ENCODE measurements at places on chromosomes 6 and 20.
A peak's percentile ranks its signal among the peaks of the same experiment; 100 is the strongest.

GRCh38 chr20:48839154-48839917 is 11.5 kb upstream of the PREX1 start:
- DNase-seq, result no peak

- DNase-seq, result no peak
These were observed 33.1 kb upstream of the TNFRSF21 start for GRCh38 chr6:47342824-47343223.

- DNase-seq, result no peak
These were observed 92.6 kb upstream of the PRDM1 start for GRCh38 chr6:105993341-105994117.

- no peak for DNase-seq
These were observed 107.3 kb downstream of the DTD1 start for GRCh38 chr20:18695175-18695574.

- DNase-seq, result no peak
These were observed 210.4 kb downstream of the KCNQ5 start for GRCh38 chr6:72832271-72832670.

GRCh38 chr6:149246691-149247384 is 70.7 kb upstream of the TAB2 start:
- DNase-seq, result no peak

GRCh38 chr6:133969921-133970295 is 16.9 kb downstream of the TBPL1 start:
- DNase-seq, result no peak

DNA sequence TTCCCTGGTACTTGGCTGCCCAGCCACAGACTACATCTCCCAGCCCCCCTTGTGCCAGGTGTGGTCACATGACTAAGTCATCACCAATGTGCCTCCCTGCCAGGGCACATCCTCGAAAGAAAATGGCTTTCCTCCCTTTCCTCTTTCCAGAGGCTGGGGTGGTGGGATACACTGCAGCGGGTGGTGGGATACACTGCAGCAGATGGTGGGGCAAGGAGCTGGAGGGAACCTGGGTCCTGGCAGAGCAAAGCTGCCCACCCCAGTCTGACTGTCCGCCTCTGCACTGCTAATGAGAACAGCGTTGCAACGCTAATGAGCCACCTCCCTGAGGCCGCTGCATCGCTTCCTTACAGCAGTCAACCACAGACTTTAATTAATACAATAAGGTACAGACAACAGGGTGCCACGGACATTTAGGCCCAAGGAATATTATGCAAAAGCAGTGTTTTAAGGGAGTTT is 125.3 kb downstream of the PREX1 start:
- DNase-seq, result no peak

DNA sequence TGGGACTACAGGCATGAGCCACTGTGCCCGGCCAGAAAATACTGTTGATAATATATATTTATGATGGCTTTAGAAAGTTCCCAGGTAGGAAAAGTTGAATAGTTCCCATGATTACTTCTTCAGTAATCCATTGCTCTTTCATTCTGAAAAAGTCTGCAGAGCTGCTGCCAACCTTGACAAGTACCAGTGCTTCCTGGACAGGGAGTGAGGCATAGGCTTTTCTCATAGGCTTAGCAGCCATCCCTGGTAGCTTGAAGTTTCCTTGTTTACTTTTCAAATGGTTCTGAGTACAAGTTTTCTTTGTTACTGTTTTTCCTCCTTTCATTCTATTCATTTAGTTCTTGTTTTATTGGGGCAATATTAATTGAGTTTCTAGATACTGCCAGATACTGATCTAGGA is 7.8 kb downstream of the RWDD1 start:
- no peak for DNase-seq

GRCh38 chr20:61664556-61665320 is 400.9 kb downstream of the TAF4 start:
- DNase-seq, result no peak

GRCh38 chr6:5030596-5031136 is 26.8 kb upstream of the RPP40 start:
- peak; percentile 70 for DNase-seq

DNA sequence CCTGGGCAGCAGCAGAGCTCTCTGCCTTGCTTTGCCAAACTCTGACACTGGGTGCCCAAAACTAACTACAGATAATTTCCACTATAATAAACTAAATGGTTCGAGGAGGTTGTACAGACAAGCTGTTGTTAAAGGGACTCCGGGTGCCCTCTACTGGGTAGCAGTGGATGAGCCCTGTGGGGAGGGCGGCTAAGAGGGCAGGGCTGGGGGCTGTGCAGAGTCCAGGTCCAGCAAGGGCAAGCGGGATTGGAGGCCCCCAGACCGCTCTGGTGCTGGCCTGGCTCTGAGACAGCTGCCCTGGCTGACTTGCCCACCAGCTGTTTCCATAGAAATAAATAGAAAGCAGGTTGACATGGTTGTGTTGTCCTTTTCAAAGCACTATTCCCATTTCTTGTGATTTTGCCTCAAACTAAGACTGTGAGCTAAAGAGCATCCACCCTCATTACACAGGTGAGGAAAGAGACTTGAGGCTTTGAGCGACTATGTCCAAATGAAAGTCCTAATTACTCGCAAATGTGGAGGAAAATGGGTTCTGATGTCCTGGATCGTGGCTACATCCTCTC is 167.6 kb upstream of the CST7 start:
- no peak for DNase-seq

DNA sequence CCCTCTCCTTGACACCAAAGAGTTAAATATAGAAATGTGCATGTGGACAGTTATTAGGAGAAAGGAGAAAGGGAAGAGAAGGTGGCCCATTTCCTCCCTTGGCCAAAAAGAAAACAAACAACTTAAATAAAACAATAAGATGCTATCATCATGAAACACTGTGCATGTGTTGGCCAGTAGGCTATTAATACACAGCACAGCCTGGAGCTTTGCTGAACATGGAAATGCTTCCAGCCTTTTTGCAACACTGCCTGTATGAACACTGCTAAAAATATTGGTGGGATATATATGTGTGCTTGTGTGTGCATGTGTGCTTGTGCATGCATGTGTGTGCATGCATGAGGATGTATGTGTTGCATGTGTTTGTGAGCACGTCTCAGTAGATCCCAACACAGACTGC is 100.4 kb downstream of the LY86 start:
- DNase-seq, result no peak

DNA sequence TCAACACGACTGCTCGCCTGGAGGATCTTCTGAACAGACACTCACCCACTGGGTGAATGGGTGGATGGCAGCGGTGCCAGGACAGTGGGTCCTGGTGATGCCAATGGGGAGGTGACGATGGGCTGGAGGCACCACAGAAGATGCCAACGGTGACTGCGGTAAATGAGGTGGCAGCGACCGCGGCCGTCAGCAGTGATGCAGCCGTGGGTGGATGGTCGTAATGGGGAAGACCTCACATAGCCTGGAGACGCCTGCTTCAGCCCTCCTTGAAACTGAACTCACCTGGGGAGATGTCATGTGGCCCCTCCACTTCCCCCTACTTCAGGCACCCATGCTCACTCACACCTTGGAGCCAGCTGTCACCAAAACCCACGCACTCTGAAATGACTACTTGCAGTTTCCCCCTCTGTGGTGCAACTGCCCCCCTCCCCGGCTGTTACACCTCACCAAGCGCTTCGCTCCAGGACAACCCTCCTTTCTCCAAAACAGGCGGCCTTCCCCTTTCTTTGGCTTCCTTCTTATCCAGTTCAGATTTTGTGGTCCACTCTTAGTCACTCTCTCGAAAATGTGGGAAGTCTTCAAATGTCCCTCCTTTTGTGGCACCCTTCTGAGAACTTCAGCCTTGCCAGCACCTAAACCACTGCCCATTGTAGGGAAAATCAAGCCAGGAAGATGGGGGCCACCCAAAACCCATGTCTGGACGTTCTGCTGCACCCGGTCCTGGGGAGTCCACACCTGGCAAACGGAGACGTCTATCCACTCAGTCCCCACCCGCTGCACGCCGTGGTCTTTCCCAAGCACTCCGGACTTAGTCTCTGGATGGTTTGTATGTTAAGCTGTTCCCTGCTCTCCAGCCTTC is 10.4 kb upstream of the ABHD16B start:
- DNase-seq, result no peak

- DNase-seq, result no peak
These were observed 3.4 kb downstream of the CALHM4 start for GRCh38 chr6:116556814-116557415.

GRCh38 chr6:83221889-83222479 is 28.8 kb downstream of the RWDD2A start:
- DNase-seq, result no peak

- no peak for DNase-seq
These were observed 9.2 kb downstream of the TMC2 start for GRCh38 chr20:2545594-2545993.

- peak; percentile 40 for DNase-seq
These were observed at the start of gene IL20RA for GRCh38 chr6:137044366-137045221. IL20RA (minus strand) TSS chr6:137044965; CDS start chr6:137044728, 237 bp downstream.

DNA sequence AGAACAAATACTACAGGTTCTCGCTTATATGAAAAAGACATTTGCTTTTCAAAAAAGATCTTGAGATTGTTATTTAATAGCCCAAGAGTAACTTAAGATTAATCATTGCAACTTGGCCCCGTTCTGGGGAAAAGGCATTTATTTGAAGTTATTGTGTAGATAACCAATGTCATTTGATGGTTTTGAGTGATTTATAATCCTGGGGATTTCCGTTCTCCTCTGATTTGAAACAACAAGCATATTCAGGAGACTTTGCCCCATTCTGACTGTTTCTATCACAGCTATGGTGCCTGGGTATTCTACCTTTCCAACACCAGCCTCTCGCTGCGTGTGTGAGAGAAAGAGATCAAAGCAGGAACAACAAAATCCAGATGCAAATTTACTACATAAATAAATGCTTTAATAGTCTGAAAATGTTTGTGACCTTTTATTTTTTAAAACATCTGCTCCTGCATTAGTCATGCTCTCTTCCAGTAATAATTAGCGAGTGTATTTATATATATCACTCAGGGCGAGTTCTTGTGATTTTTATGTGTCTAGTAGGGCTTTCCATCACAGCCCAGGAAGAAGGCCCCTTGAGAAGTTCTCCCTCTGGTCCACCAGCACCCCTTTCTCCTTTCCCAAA is 197.9 kb upstream of the FOXQ1 start:
- DNase-seq, result no peak

- DNase-seq, result no peak
These were observed 410.7 kb upstream of the RUNX2 start for GRCh38 chr6:44917430-44917829.

GRCh38 chr6:150087336-150087735 is 18.4 kb upstream of the ULBP3 start:
- DNase-seq, result no peak

GRCh38 chr6:30802731-30803130 is 58.4 kb upstream of the IER3 start:
- no peak for DNase-seq

DNA sequence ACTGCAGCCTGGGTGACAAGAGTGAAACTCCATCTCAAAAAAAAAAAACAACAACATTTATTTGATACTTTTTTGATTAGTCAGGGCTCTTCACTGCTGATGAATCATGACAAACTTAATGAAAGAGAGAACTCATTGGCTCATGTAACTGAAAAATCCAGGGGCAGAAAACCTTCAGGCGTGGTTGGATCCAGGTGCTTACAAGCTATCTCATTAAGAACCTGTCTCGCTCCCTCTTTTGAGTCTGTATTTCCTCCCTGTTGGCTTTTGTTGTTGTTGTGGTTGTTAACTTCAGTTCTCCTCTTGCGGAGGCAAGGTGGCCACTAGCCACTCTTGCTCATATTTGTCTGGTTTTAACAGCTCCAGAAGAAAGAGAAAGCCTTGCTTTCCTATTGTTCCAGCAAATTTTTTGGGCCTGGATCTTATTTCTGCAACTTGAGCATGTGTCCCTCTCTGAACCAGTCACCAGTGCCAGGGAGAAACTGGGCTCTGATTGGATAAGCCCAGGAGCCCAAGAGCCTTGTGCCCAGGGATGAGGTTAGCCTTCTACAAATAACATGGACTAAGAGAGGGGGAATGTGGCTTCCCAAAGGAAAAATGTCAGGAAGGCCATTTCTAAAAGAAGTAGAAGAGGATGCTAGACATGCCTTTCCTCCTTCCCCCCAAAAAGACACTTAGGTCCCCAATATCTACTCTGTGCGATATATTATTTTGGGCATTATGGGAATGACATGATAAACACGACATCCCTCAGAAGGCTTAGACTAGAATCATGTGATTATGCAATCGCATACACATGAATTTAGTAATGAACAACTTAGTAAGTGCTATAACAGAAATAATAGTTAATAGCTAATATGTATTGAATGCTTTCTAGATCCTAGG is 64.5 kb downstream of the PHACTR2 start:
- DNase-seq, result no peak

DNA sequence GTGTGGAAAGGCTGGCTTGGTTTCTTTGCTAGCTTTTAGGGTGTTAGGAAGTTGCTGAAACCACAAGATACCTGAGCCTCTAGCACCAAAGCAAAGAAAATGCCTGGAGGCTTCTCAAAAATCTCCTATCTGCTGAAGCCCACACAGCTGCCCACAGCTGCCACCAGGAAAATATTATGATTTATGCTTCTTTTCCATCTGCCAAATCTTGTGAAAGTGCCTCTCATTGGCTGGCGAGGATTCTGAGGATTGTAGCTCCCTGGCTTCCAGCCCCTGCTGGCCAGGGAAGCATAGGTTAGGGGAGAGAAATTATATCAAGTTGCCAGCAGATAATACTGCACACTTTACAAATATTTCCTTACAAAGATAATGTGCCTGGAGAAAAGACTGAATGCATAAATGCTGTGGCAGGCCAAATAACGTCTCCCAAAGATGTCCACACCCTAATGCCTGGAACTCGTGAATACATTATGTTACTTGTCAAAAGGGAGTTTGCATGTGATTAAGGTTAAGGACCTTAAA is 98.4 kb downstream of the MRPL14 start:
- DNase-seq, result no peak

DNA sequence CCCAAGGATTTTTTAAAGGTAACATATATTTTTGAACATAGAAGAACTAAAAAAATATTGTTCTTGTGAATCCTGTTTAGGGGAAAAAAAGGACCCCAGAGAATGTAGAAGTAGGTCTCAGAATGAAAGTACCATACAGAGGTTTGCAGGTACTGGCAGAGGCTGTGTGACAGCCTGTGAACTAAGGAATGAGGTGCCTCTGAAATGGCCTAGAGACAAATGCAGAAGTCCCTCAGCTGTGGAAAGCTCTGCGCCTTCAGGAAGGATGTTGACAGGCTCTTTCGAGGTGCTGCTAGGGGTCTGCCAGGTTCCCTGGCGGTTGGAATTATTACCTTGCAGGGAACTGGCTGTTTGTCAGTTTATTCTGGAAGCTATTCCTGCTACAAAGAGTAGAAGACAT is 8.6 kb upstream of the TUBB2B start:
- DNase-seq, result no peak

GRCh38 chr20:39875492-39876110 is 813.4 kb downstream of the MAFB start:
- no peak for DNase-seq

DNA sequence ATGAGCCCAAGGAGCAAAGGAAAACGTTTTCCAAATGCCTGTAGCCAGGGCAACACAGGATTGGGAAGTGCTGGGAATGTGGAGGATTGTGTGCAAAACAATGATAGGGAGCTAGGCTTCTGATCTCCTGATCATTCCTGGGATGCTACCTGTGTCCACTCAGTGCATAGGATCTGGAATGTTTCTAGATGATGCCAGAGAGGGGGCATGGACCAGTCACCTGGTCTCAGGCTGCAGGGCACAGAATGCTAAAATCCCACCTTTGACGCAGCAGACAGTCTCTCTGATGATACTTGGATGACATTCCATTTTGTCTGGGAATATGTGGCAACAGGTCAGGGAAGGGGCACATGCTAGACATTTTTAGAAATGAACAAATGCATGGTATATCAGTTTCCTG is 128.9 kb downstream of the CLIC5 start:
- DNase-seq, result no peak

- no peak for DNase-seq
These were observed 158.9 kb downstream of the RALGAPA2 start for GRCh38 chr20:20553541-20553940.

- DNase-seq, result no peak
These were observed 410.5 kb downstream of the QKI start for GRCh38 chr6:163825033-163825432.
